Stimulated activated CD4-positive, alpha-beta T cell treated with anti-CD3 and anti-CD28 coated beads, Interleukin-1b, Interleukin-23, amount 100 ng/mL, for 1 hour (primary cell): ENCODE measurements at places on chromosomes 12 and 14.

DNA sequence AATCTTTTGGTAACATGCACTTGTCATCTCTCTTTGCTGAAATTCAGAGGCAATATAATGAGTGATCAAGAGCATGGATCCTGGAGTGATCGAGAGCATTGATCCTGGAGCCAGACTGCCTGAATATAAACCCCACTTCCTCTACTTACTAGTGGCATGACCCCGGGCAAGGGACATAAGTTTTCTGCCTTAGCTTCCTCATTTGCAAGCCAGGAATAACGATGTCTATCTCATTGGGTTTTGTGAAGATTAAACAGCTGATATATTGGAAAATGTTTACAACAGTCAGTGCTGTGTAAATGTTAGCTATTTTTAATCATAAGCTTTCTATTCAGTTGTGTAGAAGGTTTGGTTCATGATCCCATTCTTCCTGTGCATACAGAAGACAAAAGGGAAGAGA lies 2.4 kb upstream of the CSRNP2 start:
- DNase-seq, result no peak

DNA sequence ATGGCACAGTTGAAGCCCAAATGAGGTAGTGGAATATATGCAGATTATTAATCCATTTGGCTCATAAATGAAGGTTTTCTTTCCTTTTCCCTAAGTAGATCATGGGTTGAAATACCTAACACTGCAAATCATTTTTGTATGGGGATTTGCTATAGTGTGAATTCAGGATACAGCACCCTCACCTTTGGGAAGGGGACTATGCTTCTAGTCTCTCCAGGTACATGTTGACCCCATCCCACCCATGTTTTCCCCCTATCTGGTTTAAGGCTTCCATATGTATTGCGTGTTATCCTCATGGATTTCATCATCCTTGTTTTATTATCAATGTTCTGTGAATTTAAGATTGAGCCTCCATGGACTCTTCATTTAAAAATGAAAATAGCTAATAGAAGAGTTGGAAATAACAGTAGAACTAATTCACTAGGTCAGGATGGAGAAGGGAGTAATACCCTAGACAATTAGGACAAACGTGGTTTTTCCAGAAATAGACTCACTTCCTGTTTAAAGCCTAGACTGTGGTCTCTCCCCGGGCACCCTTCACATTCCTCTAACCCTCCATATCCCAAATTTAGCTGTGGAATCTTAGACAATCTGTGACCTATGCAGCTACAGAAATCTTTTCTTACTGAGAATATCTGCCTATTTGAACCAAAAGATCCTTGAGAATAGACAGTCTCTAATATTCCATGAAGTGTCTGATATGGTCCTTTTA lies 56.5 kb downstream of the DAD1 start:
- DNase-seq, result no peak

DNA sequence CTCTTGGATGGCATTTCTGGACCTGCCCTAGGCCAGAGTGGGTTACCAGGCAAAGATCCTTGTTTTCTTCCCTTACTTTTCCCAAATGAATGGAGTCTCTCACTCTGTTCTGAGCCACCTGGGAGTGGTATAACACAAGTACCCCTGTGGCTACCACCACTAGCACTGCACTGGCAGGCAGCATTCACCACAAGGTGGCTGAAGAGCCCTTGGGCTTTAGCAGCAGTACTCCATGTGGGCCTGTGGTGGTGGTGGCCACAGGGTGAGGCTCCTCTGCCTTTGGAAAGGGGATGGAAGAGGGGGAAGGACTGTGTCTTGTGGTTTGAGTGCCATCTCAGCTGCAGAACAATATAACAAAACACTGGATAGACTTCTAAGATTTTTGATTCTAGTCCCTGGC lies 38.1 kb upstream of the LMNTD1 start:
- no peak for DNase-seq

GRCh38 chr14:44370727-44371126 lies 136.4 kb downstream of the FSCB start:
- no peak for DNase-seq

GRCh38 chr12:47736216-47736615 lies 10.9 kb upstream of the ENDOU start:
- no peak for DNase-seq

DNA sequence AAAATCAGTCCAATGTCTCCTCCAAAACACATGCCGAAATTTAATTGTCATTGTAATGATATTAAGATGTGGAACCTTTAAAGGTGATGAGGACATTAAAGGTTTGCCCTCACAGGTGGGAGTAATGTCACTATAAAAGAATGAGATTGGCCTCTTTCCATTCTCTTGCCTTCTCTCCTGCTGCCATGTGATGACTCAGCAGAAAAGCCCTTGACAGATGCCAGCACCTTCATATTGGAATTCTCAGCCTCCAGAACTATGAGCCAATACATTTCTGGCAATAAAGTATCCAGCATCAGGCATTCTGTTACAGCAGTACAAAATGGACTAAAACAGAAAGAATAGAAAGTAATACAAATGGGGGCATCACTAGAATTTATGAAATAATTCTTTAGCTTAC lies 609.7 kb downstream of the SLC16A7 start:
- no peak for DNase-seq

DNA sequence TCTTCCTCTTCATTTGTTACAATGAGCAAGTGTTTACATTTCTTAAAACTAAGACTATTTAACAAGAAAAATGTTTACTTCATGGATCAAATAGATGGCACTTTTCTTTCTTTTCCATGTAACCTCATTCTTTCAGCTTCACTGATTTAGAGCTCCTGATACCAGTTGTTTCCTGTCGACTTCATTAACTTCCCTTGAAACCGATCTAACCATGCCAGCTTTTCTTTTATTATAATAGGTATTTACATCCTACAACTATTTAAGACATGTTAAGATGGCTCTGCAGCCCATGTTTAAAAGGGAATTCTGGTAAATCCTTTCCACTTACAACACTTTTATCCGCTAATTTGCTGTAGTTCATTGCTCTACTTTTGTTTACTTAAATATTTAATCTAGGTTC lies 107.3 kb upstream of the DCN start:
- DNase-seq, result no peak

- DNase-seq, result no peak
Measured at GRCh38 chr14:53350429-53350828, 197.3 kb upstream of the DDHD1 start.
